ENCODE measurements at places on chromosomes 7 and 10.
A peak's percentile ranks its signal among the peaks of the same experiment; 100 is the strongest.

GRCh38 chr7:44533301-44534055 is 7.7 kb downstream of the NPC1L1 start:
- DNase-seq = no peak

- DNase-seq = no peak
Observed at GRCh38 chr10:82440775-82441174, 565.8 kb downstream of the NRG3 start.

DNA sequence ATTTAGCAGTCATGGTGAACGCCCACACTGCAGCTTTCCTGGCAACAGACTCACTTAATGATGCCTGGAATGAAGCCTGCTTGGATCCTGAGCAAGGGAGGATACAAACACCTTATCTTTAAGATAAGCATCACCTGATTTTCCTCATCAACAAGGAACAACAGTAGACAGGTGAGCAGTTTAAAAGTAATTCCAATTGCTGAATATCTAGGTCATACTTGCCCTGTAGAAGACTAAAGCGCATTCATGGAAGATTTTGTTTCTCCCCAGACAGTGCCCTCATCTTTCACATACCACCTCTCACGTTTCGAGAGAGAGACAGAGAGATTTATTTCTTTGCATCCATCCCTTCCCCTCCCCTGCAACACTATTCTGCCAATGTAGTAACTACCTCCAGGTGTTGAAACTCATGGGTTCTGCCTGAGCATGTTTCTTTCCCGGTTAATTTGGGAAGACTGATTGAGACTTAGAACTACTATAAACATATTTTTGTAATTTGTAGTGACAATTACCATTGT is 660.7 kb downstream of the PARD3 start:
- no peak for DNase-seq

GRCh38 chr10:24518981-24519597 is 204.6 kb downstream of the ARHGAP21 start:
- peak; percentile 48 for DNase-seq

DNA sequence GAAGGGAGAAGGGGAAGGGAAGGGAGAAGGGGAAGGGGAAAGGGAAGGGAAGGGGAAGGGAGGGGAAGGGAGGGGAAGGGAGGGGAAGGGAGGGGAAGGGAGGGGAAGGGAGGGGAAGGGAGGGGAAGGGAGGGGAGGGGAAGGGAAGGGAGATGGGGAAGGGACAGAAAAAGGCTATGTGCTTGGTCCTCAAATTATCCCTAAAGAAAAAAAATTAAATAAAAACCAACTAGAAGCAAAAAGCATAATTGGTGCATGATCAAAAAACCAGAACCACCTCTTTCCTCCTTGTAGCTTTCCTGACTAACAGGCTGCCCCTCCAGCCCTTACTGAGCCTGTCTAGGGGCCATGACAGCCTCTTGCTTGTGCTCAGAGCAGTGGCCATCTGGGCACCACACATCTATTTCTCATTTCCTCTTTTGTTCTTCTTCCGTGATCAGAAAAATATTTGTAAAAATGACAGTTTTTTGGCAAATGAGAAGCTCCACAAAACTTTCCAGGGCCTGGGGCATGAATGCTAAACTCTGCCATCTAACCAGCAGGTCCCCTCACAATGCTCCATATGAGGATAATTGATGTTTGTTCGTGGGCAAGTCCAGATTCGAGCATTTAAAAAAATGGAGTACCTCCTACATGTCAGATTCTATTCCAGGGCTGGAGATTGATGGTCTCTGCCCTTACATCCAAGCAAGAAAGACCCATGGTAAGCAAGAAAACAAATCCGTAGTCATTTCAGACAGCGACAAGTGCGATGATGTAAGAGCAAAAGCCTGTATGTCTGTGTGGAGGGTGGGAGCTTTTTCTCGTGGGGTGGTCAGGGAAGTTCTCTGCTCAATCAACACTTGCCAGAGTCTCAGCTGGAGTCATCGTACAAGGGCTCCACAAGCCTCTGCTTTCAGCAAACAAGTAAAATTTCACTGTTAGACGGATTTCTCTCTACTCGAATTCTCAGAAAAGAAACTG is 320.9 kb downstream of the WDR11 start:
- no peak for DNase-seq

DNA sequence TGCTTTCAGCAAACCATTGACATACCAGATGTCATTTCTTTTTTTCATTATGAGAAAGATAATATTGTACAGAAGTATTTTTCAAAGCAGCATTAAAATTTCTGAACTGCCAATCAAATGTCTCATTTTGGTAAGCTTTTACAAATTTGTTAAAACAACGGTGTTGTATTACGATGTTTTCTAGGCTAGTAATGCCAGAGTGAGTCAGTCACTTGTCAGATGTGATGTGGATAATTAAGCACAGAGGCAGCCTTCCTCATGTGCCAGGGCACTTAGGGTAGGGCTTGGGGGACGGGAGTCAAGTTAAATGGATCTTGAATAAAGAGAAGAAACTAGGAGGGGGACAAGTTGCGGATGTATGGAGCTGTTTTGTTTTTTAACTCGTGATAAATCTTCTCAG is 10.1 kb downstream of the PSTK start:
- DNase-seq = no peak

- no peak for DNase-seq
Observed at GRCh38 chr10:68594405-68594804, 34.3 kb downstream of the TET1 start.

GRCh38 chr10:48288661-48289060 is 14.2 kb upstream of the FRMPD2 start:
- no peak for DNase-seq

GRCh38 chr10:59002011-59002410 is 174.4 kb upstream of the PHYHIPL start:
- DNase-seq = no peak

- no peak for DNase-seq
Observed at GRCh38 chr7:140267381-140268226, 90.8 kb upstream of the KDM7A start.

DNA sequence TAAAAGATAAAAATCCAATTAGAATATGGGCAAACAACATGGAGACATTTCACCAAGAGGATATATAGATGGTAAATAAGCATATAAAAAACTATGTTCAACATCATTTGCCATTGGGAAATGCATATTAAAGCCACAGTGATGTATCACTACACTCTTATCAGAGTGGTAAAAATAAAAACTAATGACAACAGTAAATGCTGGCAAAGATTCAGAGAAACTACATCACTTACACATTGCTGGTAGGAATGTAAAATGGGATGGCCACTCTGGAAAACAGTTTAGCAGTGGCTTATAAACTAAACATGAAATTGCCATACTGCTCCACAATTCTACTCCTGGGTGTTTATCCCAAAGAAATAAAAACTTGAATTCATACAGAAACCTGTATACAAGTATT is 59.2 kb downstream of the CROT start:
- no peak for DNase-seq
